ENCODE measurements at places on chromosomes 6 and 20. TPM values are rescaled to one million over a fixed set of nuclear protein-coding genes. Genes with fewer than 3 reads are reported as not detected.

- H3K27ac ChIP-seq: no peak overlapping the region
- no peaks in the 10 kb centered on the region for H3K4me1 ChIP-seq
- H3K27me3 ChIP-seq: no peaks in the 10 kb centered on the region
- peaks cover 4% of the 10 kb centered on the region for H3K36me3 ChIP-seq
- no peak overlapping the region for H3K4me3 ChIP-seq
Measured at GRCh38 chr20:2114127-2114959, 12.7 kb downstream of the STK35 start.

- H3K4me1 ChIP-seq: no peaks in the 10 kb centered on the region
- H3K36me3 ChIP-seq: no peaks in the 10 kb centered on the region
- no peak overlapping the region for H3K27ac ChIP-seq
- no peak overlapping the region for H3K4me3 ChIP-seq
Measured at GRCh38 chr20:40168981-40169620, 519.9 kb downstream of the MAFB start.

GRCh38 chr6:119890470-119890869 is 540.9 kb upstream of the MAN1A1 start:
- DNase-seq: no peak
- no peaks in the 10 kb centered on the region for H3K36me3 ChIP-seq
- H3K4me1 ChIP-seq: no peaks in the 10 kb centered on the region
- H3K27ac ChIP-seq: no peak overlapping the region

DNA sequence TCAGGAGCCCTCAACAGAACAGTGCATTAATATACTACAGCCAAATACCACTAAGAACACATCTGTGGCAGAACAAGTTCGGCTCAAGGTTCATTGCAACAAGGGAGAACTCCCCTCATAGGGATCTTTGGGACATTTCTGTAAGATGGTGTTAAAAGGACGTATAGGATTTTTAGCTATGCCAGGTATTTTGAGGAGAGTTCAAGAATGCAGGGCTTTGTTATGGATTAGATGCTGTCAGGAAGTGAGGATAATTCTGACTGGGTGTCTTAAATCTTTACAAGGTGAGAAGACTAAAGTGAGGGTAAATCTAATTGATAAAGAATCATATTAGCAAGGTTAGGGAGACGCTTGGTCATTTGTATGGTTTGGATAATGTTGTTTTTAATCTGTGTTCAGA is 83.7 kb upstream of the AHI1 start:
- H3K4me1 ChIP-seq: no peaks in the 10 kb centered on the region
- H3K36me3 ChIP-seq: no peaks in the 10 kb centered on the region
- H3K4me3 ChIP-seq: no peak overlapping the region
- no peaks in the 10 kb centered on the region for H3K27me3 ChIP-seq
- no peak for DNase-seq

The TP53TG5 gene
- 0.66 TPM for total RNA-seq

The WFDC10A gene
- not detected for total RNA-seq

DNA sequence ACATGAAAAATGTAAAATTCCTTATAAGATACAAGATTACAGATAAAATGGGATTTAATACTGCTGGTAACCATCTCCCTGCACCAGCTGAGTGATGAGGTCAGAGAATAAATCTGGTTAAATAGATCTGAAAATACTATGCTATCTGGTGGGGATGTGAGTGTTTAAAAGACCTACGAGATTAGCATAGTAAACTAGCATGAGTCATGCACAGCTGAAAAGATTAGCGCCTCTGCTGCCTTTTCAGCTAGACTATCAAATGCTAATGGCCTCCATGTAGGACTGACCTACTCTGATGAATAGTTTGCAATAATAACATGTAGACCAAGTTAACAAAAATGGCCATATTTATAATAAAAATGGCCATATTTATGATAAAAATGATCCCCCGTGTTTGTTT is 553.3 kb downstream of the C6orf118 start:
- no peak for DNase-seq
- no peak overlapping the region for H3K4me3 ChIP-seq
- no peaks in the 10 kb centered on the region for H3K27me3 ChIP-seq
- no peak overlapping the region for H3K27ac ChIP-seq
- no peaks in the 10 kb centered on the region for H3K36me3 ChIP-seq
- no peaks in the 10 kb centered on the region for H3K4me1 ChIP-seq

- peaks cover 8% of the 10 kb centered on the region for H3K4me1 ChIP-seq
- DNase-seq: no peak
- H3K27me3 ChIP-seq: no peaks in the 10 kb centered on the region
- no peaks in the 10 kb centered on the region for H3K36me3 ChIP-seq
- H3K4me3 ChIP-seq: no peak overlapping the region
Measured at GRCh38 chr20:13865791-13866351, 81.0 kb downstream of the NDUFAF5 start.

The RAET1E gene
- total RNA-seq: 0.18 TPM

GRCh38 chr6:87539554-87539953 is 50.2 kb downstream of the RARS2 start:
- DNase-seq: no peak
- H3K4me3 ChIP-seq: no peak overlapping the region
- no peak overlapping the region for H3K27ac ChIP-seq
- H3K36me3 ChIP-seq: peaks cover 4% of the 10 kb centered on the region
- no peaks in the 10 kb centered on the region for H3K4me1 ChIP-seq
- H3K27me3 ChIP-seq: no peaks in the 10 kb centered on the region

GRCh38 chr6:44833248-44833647 is 445.7 kb downstream of the CDC5L start:
- no peak for DNase-seq
- H3K4me3 ChIP-seq: no peak overlapping the region
- no peaks in the 10 kb centered on the region for H3K4me1 ChIP-seq
- H3K27me3 ChIP-seq: no peaks in the 10 kb centered on the region
- H3K36me3 ChIP-seq: no peaks in the 10 kb centered on the region
- no peak overlapping the region for H3K27ac ChIP-seq

The C6orf132 gene
- 1.7 TPM for total RNA-seq

- no peaks in the 10 kb centered on the region for H3K27me3 ChIP-seq
- DNase-seq: no peak
- no peaks in the 10 kb centered on the region for H3K36me3 ChIP-seq
- H3K4me3 ChIP-seq: no peak overlapping the region
- H3K4me1 ChIP-seq: no peaks in the 10 kb centered on the region
Measured at GRCh38 chr6:70797625-70798024, 129.9 kb downstream of the SMAP1 start.

- no peaks in the 10 kb centered on the region for H3K27me3 ChIP-seq
Measured at GRCh38 chr6:158808941-158809678, 10.1 kb downstream of the EZR start.

The ABCF1 gene
- total RNA-seq: 35.4 TPM

GRCh38 chr6:37368961-37369320 is 15.2 kb downstream of the RNF8 start:
- peak overlapping the region; percentile 77 for H3K27ac ChIP-seq
- H3K27me3 ChIP-seq: no peaks in the 10 kb centered on the region
- H3K36me3 ChIP-seq: no peaks in the 10 kb centered on the region
- no peak for DNase-seq

The SLC4A11 gene
- 0.29 TPM for total RNA-seq

DNA sequence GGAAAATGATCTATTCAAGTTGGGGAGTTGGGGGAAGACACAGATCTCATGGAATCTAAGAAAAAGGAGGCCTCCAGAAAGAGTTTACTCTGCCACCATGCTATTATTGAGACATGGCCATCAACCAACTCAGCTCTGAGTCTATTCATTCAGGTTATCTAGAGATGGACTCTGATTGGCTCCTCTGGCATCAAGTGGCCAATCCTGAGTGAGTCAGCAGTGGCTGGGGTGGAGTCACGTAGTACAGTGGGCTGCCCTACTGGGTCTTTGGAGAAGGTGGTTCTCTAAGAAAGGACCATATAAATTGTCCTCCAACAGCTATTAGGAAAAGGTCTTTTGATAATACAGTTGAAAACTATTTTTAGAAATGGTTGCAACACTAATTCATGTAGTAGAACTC is 42.1 kb downstream of the LYRM2 start:
- H3K4me1 ChIP-seq: no peaks in the 10 kb centered on the region
- no peaks in the 10 kb centered on the region for H3K36me3 ChIP-seq
- DNase-seq: no peak
- H3K27me3 ChIP-seq: no peaks in the 10 kb centered on the region
- H3K27ac ChIP-seq: peak overlapping the region; percentile 52
- no peak overlapping the region for H3K4me3 ChIP-seq

- H3K36me3 ChIP-seq: no peaks in the 10 kb centered on the region
- no peaks in the 10 kb centered on the region for H3K4me1 ChIP-seq
- H3K27ac ChIP-seq: peak overlapping the region; percentile 91
- H3K27me3 ChIP-seq: no peaks in the 10 kb centered on the region
- no peak overlapping the region for H3K4me3 ChIP-seq
Measured at GRCh38 chr20:38125157-38126056, 39.7 kb downstream of the TGM2 start.

DNA sequence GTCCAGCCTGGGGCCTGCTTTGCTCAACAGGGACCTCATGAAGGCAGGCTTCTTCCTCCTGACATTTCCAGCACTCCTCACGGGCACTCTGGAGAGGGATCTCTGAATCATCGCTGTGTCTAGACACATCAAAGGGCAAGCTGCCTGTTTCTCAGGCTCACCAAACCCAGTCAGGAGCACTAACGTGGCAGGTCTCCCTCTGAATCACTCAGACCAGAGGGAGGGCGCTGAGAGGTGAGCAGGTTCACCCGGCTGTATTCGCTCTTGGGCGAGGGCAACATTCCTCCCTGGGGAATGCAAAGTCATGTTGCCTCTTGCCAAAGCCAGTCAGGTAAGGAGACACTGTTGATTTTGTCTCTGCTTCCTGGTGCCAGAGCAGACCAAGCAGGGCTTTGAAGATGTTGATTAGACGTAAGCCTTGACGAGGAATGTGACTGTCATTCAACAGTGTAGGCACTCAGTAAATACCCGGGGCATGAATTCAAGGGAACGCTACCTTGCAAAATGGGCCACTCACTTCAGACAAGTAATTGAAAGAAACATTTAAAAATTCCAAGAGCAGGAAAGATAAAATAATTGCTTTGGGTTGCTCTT is 50.1 kb downstream of the CYP24A1 start:
- H3K27ac ChIP-seq: no peak overlapping the region
- no peaks in the 10 kb centered on the region for H3K27me3 ChIP-seq
- DNase-seq: no peak
- no peaks in the 10 kb centered on the region for H3K36me3 ChIP-seq
- H3K4me1 ChIP-seq: no peaks in the 10 kb centered on the region
- H3K4me3 ChIP-seq: no peak overlapping the region

Data from aorta (tissue), 5 donors.